MCF 10A (cell line): ENCODE measurements at places on chromosomes 11 and 22. TPM values are rescaled to one million over a fixed set of nuclear protein-coding genes. Genes with fewer than 3 reads are reported as not detected.

The OR4A16 gene
- not detected in 2 replicates for total RNA-seq

DNA sequence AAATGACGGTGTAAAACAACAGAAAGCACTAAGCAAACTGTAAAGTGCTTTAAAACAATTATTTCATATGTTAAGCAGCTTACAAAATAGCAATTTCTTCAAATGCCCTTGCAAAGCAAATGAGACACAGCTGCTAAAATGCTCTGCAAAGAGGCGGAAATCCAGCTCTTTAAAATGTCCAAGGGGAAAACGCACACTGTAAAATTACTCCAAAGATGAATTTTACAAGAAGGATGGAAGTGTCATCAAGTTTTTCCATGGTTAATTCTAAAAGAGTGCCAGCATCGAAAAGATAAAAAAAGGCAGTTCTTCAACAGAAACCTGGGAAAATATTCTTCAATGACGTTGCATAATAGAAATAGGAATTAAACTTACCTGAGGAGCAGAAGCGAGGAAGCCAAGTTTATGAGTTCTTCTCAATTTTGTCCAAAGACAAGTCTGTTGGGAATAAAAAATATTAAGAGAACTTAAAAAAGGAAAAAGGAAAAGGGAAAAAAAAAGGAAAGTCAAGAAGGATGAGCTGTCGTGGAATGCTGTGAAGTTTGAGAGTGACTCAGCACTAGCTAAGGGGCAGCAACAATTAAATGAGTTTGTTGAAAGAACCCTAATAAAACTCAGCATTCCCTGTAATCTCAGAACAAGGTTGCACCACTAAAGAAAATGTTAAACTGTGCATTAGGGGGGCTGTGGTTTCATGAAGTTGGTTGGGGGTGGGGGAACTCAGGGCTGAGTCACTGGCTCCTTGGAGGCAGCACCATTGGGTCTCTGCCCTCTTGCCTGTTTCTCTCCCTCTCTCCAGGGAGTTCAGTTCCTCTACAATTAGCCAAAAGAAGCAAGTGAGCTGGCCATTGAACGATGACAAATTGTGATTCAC, 64.2 kb upstream of the BLID start:
- peak overlapping the region; percentile 90 for H3K27ac ChIP-seq
- no peaks in the 10 kb centered on the region for H3K27me3 ChIP-seq
- DNase-seq = peak; percentile 95
- H3K36me3 ChIP-seq = peaks cover 39% of the 10 kb centered on the region
- peak overlapping the region; percentile 67 for H3K4me3 ChIP-seq
- peaks cover 62% of the 10 kb centered on the region for H3K4me1 ChIP-seq

GRCh38 chr11:122159173-122159721, 43.2 kb upstream of the BLID start:
- peak; percentile 75 for DNase-seq
- H3K4me1 ChIP-seq = peaks cover 76% of the 10 kb centered on the region
- H3K36me3 ChIP-seq = peaks cover 2% of the 10 kb centered on the region
- peak overlapping the region; percentile 76 for H3K4me3 ChIP-seq
- H3K27ac ChIP-seq = peak overlapping the region; percentile 96

GRCh38 chr11:107691000-107691750, 20.7 kb downstream of the SLN start:
- H3K36me3 ChIP-seq = no peaks in the 10 kb centered on the region
- H3K4me3 ChIP-seq = no peak overlapping the region
- H3K27me3 ChIP-seq = no peaks in the 10 kb centered on the region
- no peak overlapping the region for H3K27ac ChIP-seq

- peaks cover 13% of the 10 kb centered on the region for H3K27me3 ChIP-seq
- no peak overlapping the region for H3K27ac ChIP-seq
- no peaks in the 10 kb centered on the region for H3K36me3 ChIP-seq
- H3K4me3 ChIP-seq = no peak overlapping the region
- H3K4me1 ChIP-seq = peaks cover 6% of the 10 kb centered on the region
Observed at GRCh38 chr22:44335903-44336803, 23.4 kb upstream of the SHISAL1 start.

The OR51B5 gene
- total RNA-seq = not detected in 2 replicates

DNA sequence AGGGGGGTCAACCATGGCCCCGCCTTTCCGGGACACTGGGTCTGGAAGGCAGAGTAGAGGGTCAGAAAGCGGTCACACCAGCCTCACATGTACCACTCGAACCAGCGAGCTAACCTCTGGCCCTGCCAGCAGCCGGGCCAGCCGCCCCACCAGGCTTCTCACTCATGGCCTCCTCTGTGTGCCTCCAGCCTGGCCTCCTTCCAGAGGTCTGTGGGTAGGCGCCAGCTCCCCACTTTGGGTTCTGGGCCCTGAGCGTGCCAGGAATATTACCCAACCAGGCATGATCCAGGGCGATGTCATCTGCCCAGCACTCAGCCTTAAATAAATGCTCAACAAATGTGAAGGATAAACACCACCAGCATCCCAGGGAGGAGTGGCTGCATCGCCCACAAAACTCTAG, 5.8 kb downstream of the SCUBE1 start:
- DNase-seq = peak; percentile 59
- no peak overlapping the region for H3K4me3 ChIP-seq
- H3K27me3 ChIP-seq = peaks cover 27% of the 10 kb centered on the region
- no peaks in the 10 kb centered on the region for H3K36me3 ChIP-seq

DNA sequence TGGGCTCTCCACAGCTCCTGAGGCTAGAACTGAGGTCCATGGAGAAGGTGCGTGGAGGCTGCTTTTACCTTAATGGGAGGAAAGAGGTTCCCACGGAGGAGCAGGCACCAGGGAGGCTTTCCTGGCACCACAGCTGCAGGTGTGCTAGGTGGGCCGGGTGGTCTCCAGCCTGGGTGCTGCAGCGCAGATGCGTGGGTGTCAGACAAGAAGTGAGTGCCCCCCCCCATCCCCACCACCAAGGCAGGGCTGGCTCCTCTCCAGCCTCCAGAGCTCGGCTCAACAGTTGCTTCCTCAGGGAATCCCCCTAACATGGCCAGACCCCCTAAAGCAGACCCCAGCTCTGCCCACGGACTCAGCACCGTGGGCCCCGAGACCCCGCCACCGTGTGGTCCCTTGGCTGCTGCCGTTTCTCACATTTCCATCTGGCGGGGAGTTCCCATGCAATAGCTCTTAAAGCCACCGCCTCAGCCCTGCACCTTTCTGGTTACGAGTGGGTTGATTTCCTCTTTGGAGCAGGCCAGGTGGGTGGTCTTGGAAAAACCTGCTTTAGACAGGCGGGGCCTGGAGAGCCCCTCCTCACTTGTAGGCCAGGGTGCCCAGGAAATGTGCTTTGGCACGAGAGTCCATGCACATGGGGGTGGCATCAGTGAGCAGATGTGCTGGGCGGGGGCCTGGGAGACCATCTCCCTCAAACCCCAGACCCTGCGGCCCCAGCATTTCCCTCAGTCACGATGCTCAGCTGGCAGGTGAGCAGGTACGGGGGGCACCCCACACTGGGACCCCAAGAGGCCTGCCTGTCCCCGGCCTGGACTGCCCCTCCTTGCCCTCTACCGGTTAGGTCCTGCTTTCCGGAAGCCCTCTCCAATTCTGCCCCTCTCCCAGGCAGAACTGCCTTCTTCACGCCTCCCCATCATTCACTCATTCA, 93.7 kb downstream of the ARHGAP8 start:
- DNase-seq = no peak
- H3K36me3 ChIP-seq = no peaks in the 10 kb centered on the region
- H3K4me3 ChIP-seq = no peak overlapping the region
- H3K27me3 ChIP-seq = no peaks in the 10 kb centered on the region
- H3K4me1 ChIP-seq = no peaks in the 10 kb centered on the region

The AMOTL1 gene
- 76.6 and 77.0 TPM in 2 replicates for total RNA-seq

DNA sequence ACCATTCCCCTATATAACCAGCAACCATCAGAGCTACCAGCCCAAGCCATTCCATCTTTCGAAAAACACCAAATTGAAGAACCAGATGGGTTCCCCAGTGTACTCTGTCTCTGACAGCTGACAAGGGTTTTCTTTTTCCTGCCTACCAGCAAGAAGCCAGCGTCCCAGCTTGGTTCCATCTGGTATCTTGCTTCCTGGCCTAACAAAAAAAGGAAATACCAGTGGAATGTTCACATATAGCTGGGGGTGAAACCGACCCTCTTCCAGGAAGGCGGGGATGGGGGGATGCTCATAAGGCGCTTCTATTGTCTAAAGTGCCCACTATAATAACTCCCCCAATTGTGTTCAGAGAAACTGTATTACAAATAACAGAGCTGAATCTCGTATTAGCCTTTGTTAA, 172.3 kb downstream of the LDLRAD3 start:
- no peaks in the 10 kb centered on the region for H3K27me3 ChIP-seq
- H3K4me1 ChIP-seq = no peaks in the 10 kb centered on the region
- H3K27ac ChIP-seq = no peak overlapping the region
- no peak for DNase-seq
- H3K4me3 ChIP-seq = no peak overlapping the region

DNA sequence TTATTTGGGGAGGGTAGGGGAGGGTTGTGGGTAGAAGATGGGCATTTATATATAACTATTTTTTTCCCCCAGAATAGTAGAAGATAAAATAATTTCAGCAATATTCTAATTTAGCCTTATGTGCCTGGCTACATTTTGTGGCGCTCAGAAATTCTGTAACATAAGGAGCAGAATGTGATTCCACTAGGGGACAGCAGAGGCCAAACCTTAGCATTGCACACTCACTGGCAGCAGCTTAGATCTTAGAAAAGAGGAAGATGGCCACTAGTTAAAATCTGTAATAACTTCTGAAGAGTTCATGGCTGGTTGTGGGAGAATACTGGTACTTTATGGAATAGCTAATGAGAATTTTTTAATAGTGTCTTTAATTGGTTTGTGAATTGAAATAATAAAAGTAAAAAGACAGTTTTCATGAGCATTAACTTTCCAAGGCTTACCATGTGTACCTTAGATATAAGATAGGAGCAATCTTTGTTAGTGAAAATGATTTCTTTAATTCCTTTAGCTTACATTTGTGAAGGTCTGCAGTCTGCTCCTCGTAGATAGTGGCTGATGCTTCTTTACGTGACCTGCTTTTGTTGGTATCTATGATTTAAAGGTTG, 33.1 kb downstream of the DDX10 start:
- H3K27me3 ChIP-seq = no peaks in the 10 kb centered on the region
- H3K4me3 ChIP-seq = no peak overlapping the region
- H3K27ac ChIP-seq = peak overlapping the region; percentile 82
- peak; percentile 78 for DNase-seq
- peaks cover 34% of the 10 kb centered on the region for H3K36me3 ChIP-seq
- peaks cover 17% of the 10 kb centered on the region for H3K4me1 ChIP-seq

DNA sequence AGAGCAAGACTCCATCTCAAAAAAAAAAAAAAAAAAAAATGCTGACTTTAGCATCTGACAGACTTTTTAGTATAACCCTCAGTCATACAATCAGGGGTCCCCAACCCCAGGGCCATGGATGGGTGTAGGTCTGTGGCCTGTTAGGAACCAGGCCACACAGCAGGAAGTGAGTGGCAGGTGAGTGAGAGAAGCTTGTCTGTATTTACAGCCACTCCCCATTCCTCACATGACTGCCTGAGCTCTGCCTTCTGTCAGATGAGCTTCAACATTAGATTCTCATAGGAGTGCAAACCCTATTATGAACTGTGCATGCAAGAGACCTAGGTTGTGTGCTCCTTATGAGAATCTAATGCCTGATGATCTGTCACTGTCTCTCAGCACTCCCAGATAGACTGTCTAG, 3.3 kb downstream of the FAM227A start:
- peaks cover 15% of the 10 kb centered on the region for H3K36me3 ChIP-seq
- no peak overlapping the region for H3K27ac ChIP-seq
- H3K4me1 ChIP-seq = no peaks in the 10 kb centered on the region
- H3K4me3 ChIP-seq = no peak overlapping the region

The RAB36 gene
- 8.5 and 8.8 TPM in 2 replicates for total RNA-seq

The NLRP10 gene
- 0.42 and 1.3 TPM in 2 replicates for total RNA-seq

DNA sequence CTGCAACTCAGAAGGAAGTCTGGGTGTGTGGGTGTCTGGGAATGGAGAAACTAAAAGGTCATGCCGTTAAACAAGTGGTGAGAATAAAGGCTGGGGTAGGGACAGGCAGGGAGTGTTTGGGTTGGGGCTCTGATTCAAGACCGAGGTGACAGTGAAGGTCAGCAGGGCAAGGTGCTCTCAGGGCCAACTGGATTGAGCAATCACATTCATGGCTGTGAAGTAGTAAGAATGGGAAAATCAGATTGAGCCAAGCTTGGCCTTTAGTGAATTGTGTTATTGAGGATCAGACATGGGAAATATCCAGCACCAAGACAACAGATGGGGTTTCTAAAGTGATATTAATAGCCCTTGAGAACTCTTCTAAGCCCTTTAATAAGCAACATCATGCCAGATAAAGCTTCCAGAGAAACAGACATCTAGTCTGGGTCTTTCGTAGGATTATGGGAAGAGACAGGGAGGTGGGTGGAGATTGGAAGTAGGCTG, 24.3 kb downstream of the SCN3B start:
- DNase-seq = no peak
- peaks cover 50% of the 10 kb centered on the region for H3K27me3 ChIP-seq
- H3K27ac ChIP-seq = no peak overlapping the region
- H3K4me1 ChIP-seq = no peaks in the 10 kb centered on the region
- H3K36me3 ChIP-seq = no peaks in the 10 kb centered on the region
- H3K4me3 ChIP-seq = no peak overlapping the region

- no peak for DNase-seq
- no peaks in the 10 kb centered on the region for H3K36me3 ChIP-seq
- no peaks in the 10 kb centered on the region for H3K27me3 ChIP-seq
- no peaks in the 10 kb centered on the region for H3K4me1 ChIP-seq
Observed at GRCh38 chr11:42819126-42819525, 492.7 kb upstream of the API5 start.

- H3K4me1 ChIP-seq = no peaks in the 10 kb centered on the region
- no peaks in the 10 kb centered on the region for H3K27me3 ChIP-seq
- DNase-seq = no peak
- H3K4me3 ChIP-seq = no peak overlapping the region
- peaks cover 35% of the 10 kb centered on the region for H3K36me3 ChIP-seq
- no peak overlapping the region for H3K27ac ChIP-seq
Observed at GRCh38 chr11:17148536-17148935, 59.2 kb downstream of the PIK3C2A start.
